ENCODE measurements at places on chromosomes 3 and 15.

GRCh38 chr15:35141743-35142471 is 56.8 kb upstream of the NANOGP8 start:
- H3K27me3 ChIP-seq: peaks cover 2% of the 10 kb centered on the region
- no peak overlapping the region for H3K27ac ChIP-seq
- no peak overlapping the region for H3K4me3 ChIP-seq

GRCh38 chr3:71803248-71803647 is 18.3 kb upstream of the PROK2 start:
- H3K27me3 ChIP-seq: no peaks in the 10 kb centered on the region
- H3K36me3 ChIP-seq: no peaks in the 10 kb centered on the region
- no peak for DNase-seq
- H3K27ac ChIP-seq: no peak overlapping the region

DNA sequence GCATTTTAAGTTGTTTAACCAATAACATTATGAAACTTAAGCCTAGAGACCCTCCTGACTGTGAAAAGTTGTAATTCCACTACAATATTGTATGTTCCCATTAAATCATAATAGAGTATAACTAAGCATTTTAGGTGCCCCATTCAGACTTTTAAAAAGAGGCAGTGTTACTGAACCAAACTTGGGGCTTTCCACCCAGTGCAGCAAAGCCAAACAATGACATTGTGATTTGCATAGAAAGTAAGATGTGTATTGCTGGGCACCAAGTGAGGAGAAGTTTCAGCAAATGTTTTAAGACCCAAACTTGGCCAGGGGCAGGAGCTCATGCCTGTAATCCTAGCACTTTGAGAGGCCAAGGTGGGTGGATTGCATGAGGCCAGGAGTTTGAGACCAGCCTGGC is 706.2 kb downstream of the GRM7 start:
- H3K4me1 ChIP-seq: no peaks in the 10 kb centered on the region
- H3K4me3 ChIP-seq: no peak overlapping the region
- no peak overlapping the region for H3K27ac ChIP-seq
- H3K36me3 ChIP-seq: no peaks in the 10 kb centered on the region

GRCh38 chr3:9276761-9277370 is 27.4 kb upstream of the SRGAP3 start:
- no peaks in the 10 kb centered on the region for H3K36me3 ChIP-seq
- no peak overlapping the region for H3K4me3 ChIP-seq
- no peaks in the 10 kb centered on the region for H3K27me3 ChIP-seq
- no peak overlapping the region for H3K27ac ChIP-seq

Measured in neuronal stem cell (in vitro differentiated cells).